Kidney glomerular epithelial cell (primary cell): ENCODE measurements at places on chromosomes 12 and 14.

- DNase-seq = no peak
Measured at GRCh38 chr12:100497105-100497795, 23.6 kb downstream of the NR1H4 start.

DNA sequence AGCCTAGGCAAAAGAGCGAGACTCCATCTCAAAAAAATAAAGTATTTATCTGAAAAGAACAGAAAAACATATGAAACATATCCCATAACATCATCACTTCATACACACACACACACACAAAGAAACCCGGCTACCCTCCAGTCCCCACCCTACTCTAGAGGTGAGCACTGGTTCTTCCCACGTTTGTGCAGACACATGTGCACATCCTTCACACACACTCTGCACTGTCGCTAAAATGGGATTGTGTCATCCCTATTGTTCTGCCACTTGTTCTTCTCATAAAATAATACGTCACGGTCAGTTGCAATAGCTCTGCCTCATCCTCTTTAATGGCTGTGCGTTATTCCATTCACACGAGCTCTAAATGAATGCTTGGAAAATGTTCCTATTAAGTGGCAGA lies 85.9 kb upstream of the ANO2 start:
- no peak for DNase-seq

DNA sequence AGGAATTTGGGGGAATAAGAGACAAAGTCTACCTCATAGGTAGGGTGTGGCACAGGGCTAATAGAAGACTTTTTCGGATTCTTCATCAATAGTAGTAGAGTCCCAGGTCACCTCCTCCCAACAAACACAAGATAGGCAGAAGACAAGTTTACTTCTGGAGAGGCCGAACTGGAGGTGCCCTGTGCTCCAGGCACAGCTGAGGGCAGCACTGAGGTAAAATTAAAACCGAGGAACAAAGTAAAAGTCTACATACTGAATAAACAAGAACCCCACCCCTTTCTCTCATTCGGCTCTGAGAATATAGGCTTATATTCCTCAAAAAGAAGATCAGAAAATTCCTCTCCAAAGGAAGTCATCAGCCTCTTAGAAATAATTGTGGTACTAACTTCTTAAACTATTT lies 161.5 kb downstream of the SEC23A start:
- DNase-seq = no peak

DNA sequence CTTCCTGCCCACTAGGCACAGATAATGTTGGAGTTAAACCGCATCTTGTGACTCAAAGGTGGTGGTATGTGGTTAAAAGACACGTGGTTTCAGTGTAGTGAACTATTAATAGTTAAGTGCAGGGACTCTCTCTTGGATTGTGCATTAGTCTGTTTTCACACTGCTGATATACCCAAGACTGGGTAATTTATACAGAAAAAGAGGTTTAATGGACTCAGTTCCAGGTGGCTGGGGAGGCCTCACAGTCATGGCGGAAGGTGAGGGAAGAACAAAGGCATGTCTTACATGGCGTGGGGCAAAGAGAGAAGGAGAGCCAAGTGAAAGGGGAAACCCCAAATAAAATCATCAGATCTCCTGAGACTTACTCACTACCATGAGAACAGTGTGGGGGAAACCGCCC lies 362.3 kb downstream of the GLT1D1 start:
- peak; percentile 19 for DNase-seq

GRCh38 chr14:95502381-95502950 lies 14.0 kb downstream of the SYNE3 start:
- DNase-seq = no peak

DNA sequence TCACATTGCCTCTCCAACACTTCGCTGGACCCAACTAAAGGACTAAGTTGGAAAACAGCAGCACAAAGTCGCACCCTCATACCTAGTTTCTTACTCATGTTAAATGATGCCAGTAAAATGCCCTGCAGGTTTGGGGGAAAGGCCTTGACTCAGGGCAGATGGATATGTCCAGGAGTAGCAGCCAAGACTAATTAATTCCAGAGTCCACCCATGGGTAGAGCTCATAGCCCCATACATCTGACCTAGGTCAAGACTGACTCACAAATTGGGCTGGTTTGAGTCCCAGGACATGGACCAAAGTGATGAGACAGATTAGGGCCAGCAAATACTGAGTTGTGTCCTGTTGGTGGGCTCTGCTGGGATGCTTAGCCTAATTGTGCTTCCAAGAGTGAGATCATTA lies 224.0 kb upstream of the BTG1 start:
- no peak for DNase-seq

DNA sequence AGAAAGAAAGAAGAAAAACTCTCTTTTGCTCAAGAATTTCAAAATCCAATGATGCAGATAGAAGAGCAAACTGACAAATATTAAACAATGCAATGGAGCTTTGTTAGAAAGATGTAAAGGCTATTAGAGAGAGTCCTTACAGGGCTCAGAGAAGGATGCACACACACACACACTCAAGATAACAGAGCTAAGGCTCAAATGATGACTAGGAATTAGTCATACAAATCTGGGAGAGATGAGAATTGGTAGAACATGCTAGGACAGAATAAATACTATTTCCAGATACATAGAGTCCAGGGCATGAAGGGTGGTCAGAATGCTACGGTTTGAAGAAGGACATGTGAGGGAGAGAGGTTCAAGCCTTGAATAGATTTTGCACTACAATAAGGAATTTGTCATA lies 650.1 kb upstream of the MDGA2 start:
- peak; percentile 46 for DNase-seq

GRCh38 chr14:64676410-64677008 lies 27.7 kb upstream of the PLEKHG3 start:
- no peak for DNase-seq

GRCh38 chr14:51014086-51014485 lies 69.8 kb upstream of the PYGL start:
- no peak for DNase-seq

DNA sequence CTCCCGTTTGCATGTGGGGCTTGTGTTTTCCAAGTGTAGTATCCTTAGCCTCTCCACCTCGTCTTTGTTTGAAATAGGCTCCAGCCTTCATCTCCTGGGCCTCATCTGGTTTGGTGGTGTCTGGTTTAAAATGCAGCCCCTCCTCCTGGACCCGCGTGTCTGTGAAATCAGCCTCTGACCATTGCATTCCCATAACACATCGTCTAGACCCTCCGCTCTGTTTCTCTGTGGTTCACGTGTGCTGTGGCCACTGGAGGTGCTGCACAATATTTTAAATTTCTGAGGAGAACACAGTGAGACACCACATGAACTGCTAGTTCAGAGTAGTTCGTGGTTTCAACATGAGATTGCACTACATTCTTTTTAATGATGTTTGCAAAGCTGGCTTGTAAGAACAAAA lies 35.6 kb downstream of the UBE3B start:
- no peak for DNase-seq

- DNase-seq = no peak
Measured at GRCh38 chr14:69342928-69343525, 55.1 kb downstream of the ERH start.

DNA sequence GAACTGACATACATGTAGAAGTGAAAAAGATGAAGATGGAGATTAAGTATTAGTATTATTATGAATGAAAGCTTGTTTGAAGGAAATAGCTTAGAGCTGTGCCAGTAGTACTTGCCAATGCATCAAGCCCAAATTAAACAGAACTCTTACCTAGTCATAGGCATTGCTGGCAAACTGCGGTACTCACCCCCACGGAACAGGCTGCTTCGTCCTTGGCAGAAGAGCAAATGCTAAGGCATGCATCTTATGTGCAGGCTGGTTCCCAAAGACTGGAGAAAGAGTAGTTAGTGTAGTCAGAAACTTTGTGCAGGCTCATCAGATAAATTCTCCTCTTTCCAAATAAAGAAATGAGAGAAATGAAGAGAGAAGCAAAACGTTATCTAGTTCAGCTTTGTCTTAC lies 134.8 kb downstream of the CCDC59 start:
- no peak for DNase-seq

DNA sequence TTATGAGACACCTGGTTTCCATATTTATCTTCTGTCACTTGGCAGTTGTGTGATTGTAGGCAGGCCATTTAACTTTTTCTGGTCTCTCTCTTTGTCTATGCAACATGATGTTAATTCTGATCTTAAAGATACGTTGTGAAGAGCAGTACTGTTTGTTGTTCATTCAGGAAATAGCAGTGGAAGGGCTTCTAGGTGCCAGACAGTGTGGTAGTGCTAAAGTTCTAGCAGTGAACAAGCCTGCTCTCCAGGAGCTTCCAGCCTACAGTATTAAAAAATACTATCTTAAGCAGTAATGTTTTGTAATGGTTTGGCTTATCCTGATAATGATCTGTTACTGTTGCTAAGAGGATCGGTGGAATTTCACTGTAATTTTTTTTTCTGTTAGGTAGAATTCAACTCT lies 15.2 kb downstream of the NAA30 start:
- DNase-seq = no peak

DNA sequence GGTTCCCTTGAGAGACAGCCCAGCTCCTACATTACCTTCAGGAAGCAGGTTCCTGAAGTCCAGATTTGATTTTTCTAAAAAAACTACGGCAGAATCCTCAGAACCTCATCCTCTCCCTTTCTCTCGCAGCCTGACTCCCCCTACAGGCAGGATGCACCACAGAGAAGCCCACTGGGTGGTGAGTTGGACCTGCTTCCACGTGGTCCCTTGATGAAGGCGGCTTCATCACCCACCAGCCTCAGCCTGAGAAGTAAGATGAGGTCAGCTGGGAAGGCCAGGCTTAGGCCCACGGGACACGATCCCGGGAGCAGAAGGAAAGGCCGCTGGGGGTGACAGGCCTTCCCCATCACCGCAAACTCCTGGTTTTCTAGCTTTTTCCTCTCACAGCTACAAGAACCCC lies 83.0 kb downstream of the ACTN1 start:
- DNase-seq = no peak

GRCh38 chr14:66998013-66998412 lies 191.2 kb upstream of the GARIN2 start:
- no peak for DNase-seq

- DNase-seq = no peak
Measured at GRCh38 chr12:55400229-55400628, at the start of gene OR6C65. Gene OR6C65 (plus strand): TSS chr12:55400529. CDS start chr12:55400529, 0 bp downstream.

- peak; percentile 76 for DNase-seq
Measured at GRCh38 chr14:101961011-101961721, 3.2 kb upstream of the DYNC1H1 start.

DNA sequence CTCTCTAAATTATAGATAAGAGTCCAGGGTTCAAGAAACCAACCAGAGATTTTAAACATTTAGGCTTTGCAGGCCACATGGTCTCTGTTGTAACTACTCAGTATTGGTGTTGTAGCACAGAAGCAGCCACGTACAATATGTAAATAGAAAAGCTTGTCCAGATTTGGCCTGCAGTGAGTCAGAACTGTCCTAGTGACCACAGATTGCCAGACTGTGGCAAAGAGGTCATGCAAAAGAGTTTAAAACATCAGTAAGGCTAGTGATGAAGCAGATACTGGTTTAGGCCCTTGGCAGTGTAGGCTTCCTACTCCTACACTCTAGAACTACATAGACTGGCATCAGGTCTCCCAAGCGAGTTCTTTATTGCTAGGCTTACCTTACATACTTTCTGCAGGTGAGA lies 117.6 kb upstream of the GARIN6 start:
- peak; percentile 4 for DNase-seq

DNA sequence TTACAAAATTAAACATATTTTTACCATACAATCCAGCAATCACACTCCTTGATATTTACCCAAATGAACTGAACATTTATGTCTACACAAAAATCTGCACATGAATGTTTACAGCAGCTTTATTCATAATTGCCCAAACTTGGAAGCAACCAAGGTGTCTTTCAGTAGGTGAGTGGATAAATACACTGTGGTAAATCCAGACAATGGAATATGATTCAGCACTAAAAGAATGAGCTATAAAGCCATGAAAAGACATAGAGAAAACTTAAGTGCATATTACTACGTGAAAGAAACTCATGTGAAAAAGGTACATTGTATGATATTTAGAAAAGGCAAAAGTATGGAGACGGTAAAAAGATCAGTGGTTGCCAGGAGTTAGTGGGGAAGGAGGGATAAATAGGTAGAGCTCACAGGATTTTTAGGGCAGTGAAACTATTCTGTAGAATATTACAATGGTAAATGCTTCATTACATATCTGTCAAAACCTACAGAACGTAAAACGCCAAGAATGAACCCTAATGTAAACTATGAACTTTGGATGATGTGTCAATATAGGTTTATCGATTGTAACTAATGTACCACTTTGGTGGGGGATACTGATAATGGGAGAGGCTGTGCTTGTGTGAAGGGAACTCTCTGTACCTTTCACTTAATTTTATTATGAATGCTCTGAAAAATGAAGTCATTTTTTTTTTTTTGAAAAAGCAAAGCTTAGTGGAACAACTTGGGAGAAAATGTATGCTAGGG lies 295.7 kb downstream of the CEP128 start:
- no peak for DNase-seq

DNA sequence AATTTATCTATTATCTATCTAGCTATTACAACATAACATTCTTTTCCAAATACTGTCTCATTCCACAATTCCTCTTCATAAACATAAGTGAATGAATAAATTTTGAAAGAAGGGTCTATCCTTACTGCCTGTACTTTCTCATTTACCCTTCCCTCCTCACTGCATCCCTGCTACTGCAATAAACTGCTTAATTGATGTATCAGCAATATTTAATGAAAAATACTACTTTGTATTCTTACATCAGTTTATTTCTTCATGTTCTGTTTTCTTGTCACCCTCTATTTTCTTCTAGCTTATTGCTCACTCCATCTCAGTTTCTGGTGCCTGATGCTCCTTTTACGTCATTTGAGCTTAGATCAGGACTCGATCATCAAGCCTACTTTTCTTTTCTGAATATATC lies 695.7 kb upstream of the ATXN7L3B start:
- DNase-seq = no peak

DNA sequence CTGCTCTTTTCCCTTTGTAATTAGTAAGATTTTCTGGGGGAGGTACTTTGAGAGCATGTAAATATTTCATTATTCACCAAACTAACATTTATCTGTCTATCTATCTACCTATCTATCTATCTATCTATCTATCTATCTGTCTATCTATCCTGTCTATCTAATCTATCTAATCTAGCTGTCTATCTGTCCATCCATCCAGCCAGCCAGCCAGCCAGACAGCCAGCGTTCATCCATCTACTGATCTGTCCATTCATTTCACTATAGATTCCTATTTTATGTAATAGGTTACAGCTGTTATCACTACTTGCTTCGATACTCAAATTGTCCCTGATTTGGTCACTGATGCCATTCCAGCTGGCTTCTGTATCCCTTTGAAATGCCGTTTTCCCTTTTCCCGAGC lies 67.9 kb downstream of the PRMT8 start:
- DNase-seq = no peak

GRCh38 chr12:42789808-42790760 lies 200.5 kb upstream of the PRICKLE1 start:
- DNase-seq = no peak

- peak; percentile 99 for DNase-seq
Measured at GRCh38 chr14:75648066-75648838, 12.4 kb downstream of the ERG28 start.

- DNase-seq = peak; percentile 71
Measured at GRCh38 chr12:3170423-3171194, 93.4 kb downstream of the TSPAN9 start.
